Cardiac fibroblast (primary cell): ENCODE measurements at places on chromosomes 16 and 17.
A peak's percentile ranks its signal among the peaks of the same experiment; 100 is the strongest.

DNA sequence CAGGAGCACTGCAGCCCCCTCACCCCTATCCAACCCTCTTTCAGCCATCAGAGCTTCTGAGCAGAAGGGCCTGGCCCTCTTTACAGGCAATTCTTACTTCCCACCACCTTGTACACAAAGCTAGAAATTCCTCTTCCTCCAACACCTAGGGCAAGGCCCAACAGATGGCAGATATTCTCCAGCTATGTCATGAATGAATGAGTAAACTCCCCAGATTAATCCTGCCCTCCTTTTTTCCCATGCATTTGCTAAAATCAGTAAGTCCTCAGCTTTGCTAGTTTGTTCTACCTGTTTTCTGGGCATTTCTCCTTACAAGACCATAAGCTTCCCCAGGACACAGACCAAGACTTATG lies 20.4 kb upstream of the MRPS23 start:
- DNase-seq, result no peak

DNA sequence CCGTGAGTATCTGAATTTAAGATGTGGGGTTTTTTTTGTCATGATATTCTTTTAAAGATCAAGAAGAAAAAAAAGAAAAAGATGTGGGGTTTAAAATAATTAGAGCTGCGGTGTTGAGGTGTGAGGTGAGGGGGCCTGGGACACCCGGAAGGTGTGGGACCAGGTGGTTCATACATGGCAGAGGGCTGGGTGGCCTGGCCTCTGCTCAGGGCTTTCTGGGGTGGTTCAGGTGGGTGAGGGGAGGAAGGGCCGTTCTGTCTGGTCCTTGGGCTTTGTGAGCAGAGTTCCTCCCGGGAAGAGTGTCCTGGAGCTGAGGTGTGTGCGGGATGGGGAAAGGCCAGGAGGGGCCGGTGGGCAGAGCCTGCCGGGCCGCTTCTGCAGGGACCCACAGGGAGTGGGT lies 5.0 kb downstream of the PRSS27 start:
- DNase-seq, result no peak

GRCh38 chr16:3065069-3065741 lies at the start of gene IL32:
TSS of gene IL32 (plus strand) at chr16:3065640. CDS start at chr16:3065812, 172 bp downstream.
- peak; percentile 95 for DNase-seq

GRCh38 chr17:64130559-64131001 lies 636 bp upstream of the ERN1 start:
- peak; percentile 76 for DNase-seq

DNA sequence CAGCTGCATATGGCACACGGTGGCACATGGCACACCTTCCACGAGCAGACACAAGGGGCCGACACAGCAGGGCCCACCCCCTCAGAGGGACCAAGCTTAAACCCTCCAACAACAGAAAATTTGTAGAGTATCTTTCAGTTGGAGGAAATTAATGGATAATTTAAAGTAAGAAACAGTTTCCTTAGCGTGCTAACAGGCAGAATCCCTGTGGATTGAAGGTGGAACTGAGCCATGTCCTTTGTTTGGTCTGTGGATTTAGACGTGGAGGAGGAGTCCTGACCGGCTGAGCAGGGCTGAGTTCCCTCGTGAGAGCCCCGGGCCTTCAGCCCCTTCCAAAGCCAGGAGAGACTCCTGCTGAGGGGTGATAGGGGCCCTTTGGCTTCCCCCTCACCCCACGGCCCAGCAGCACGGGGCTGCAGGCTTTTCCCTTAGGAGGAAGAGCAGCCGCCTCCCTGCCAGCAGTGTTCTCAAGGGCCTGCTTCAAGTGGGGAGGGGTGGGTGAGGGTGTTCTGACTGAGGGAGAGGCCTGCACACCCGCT lies 1.4 kb upstream of the CYB561 start:
- no peak for DNase-seq

- no peak for DNase-seq
These were observed 191.1 kb downstream of the ZFHX3 start for GRCh38 chr16:72856797-72857196.

DNA sequence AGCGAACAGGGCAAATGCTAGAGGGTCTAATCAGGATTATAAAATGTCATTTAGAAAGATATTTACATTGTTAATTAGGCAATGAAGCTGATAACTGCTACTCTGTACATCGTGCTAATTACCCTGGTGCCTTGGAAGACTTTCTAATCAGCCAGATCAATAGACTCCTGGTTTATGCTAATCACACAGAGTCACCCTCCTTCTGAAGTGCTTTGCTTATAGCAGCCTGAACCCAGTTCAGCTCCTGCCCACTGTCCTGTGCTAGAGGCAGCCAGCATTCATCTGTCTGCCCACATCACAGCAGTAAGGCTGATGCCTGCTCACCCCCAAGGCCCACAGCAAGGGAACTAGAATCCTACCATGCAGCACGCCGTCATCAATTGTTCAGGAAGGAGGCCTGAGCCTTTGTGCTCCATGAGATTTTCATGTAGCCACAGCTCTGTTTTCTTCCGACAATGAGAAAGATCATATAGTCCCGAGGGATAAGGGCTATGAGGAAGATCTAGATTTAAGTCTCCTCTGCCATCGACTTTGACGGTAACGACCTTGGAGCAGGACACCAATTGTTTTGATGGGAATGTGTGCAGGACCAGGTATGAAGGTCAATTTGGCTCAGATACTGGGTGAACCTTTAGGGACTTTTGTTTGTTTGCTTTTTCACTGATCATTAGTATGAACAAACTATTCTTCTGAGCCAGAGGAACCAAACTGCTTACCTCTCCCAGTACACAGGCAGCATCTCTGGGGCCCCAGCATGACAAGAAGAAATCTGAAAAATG lies 12.5 kb upstream of the LYRM9 start:
- DNase-seq, result no peak

- DNase-seq, result no peak
These were observed 1.7 kb downstream of the ACSM5 start for GRCh38 chr16:20411055-20411454.

DNA sequence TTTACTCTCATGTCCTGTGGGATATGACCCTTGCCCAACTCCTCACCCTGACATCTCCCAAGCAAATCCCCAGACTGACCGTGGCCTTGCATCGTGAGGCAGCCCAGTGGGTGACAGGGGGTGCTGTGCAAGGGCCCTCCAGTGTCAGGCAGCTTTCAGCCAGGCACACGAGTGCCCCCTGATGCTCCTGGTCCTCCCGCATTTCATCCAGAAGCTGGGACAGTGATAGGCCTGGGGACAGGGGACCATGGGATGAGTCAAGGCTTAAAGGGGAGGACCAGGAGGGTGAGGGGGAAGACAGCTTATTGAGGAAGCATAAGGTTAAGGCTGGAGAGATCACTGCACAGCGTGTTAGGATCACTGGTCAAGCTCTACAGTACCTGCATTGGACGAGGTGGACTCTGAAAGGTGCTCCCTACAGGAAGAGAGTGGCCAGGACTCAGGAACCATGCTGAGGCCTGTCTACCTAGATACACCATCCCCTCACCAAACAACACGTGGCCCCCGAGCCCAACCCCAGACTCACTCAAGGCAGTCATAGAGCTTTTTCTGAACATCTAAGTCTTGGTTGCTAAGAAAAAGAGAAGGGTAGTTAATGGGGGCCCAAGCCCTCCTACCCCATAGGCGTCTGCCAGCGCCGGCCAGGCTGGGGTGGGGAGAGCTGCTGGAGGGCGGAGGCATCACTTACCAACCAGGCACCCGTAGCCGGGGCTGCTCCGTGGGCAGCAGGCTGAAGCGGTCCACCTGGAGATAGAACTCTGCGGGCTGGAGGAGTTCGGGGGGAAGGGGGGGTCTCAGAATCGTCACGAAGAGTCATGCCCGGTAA lies 998 bp downstream of the ACD start:
- DNase-seq, result no peak

DNA sequence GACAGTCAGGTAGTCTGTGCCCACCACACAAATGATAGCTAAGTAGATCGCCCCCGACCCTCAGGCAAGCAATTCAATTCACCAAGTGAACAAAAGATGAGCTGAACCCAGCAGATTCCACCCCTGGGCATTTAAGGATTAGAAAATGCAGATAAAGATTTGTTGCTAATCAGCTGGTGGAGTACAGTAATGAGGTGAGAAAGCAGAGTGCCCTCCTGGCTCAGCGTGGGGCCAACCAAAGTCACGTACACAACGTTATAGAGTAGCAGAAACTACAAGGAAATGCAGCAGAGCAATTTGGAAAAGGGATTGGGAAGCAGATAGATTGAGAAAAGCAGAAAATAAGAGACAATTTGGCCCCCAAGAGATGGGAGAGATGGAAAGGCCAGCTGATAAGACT lies 91.2 kb downstream of the SOX9 start:
- DNase-seq, result no peak

- no peak for DNase-seq
These were observed 7.1 kb downstream of the NUDT16L1 start for GRCh38 chr16:4700380-4700996.

GRCh38 chr17:13367154-13367553 lies 234.6 kb downstream of the HS3ST3A1 start:
- peak; percentile 45 for DNase-seq

GRCh38 chr16:53779186-53779585 lies 75.2 kb downstream of the FTO start:
- DNase-seq, result no peak

DNA sequence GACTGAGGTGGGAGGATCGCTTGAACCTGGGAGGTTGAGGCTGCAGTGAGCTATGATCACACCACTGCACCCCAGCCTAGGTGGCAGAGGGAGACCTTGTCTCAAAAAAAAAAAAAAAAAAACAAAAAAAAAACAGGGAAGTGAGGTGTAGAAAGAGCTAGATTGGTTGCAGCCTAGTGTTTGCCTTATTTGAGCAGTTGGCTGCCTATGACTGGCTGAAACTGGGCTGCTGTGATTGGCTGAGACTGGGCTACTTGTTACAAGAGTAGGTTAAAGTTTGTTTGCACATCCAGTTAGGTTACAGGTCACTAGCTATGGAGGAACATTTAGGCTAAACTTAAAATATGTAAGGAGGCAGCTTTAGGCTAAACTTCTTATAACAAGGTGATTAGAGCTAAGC lies 5.7 kb downstream of the DHRS7B start:
- DNase-seq, result no peak

DNA sequence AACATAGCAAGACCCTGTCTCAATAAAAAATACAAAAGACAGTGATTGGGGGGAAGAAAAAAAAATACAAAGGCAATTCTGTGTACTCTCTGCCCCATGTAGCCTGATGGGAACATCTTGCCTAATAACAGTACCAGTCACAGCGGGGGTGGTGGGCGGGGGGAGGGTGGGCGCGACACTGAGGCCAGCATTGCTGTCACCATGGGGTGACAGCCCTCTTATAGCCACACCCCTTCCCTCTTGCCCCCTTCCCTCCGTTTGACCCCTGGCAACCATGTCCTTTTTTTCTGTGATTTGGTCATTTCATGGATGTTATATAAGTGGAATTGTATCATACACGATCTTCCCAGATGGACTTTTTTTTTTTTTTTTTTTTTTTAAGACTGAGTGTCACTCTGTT lies 80.9 kb downstream of the DNAH17 start:
- DNase-seq, result no peak

DNA sequence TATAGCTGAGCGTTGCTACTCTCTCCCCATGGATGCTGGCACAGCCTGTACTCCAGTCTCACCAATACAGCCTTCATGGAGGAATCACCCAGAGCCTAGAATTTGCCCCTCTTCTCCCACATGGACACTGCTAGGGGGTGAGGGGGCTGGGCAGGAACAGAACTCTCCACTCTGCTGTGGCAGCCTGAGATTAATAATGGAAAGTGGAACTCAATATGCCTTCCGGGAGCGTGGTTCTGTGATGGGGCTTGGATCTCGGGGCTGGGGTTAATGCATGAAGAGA lies 1.2 kb downstream of the SLC9A5 start:
- no peak for DNase-seq

GRCh38 chr17:8031261-8031661 lies 7.6 kb upstream of the ALOX15B start:
- DNase-seq, result peak; percentile 30

DNA sequence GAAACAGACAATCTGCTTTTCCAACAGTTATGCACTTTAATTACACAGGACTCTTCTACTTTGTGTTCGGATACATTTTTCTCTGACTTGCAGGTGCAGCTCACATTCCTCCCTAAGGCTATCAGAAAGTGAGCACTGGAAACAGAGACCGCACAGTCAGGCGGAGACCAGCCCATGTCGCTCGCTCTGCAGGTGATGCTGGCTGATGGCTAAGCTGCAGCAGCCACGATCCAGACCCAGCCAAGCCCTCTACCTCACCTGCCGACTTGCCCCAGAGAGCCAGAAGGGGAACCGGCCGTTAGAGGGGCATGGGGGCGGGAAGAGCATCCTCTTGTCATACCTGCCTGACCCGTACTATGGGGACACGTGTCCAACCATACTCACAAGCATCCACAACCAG lies 33.8 kb downstream of the MAP1LC3B start:
- no peak for DNase-seq

DNA sequence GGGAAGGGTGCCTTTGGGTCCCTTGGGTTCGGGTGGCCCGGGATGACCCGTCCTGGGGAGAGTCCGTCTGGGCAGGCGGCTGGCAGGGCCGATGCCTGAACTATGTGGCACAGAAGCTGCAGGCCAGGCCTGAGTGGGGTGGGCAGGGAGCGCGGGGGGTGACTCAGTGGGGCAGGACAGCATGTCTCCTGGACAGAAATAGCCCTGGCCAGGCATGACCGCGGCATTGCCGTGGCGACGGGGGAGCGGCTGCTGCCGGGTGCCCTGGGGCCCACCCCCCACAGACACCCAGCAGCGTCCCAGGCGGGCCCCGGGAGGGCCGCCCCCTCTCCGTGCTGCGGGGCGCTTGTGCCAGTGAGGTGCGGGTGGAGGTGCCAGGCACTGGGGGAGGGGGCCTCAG lies 1.8 kb upstream of the C1QTNF8 start:
- no peak for DNase-seq

DNA sequence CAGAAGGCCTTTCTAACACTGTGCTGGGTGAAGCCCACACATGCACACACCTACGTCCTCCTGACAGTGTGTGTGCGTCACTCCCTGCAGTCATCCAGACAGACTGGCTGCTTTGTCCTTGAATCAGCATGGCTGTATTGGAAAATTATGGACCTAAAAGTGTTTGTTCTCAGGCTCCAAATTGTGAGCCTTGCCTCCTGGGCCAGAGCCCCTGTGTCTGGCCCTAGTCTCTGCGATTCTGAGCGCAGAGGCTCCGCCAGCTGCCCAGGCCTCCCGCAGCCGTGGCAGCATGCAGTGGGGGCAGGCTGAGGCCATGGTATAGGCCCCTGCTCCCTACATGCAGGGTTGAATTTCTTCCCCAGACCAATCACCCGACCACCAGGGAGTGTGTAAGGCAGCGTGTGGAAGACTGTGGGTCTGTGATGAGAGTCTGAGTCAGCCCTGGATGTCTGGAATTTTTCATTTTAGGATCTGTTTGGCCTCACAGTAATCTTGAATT lies 166.9 kb downstream of the LGALS9B start:
- peak; percentile 67 for DNase-seq

DNA sequence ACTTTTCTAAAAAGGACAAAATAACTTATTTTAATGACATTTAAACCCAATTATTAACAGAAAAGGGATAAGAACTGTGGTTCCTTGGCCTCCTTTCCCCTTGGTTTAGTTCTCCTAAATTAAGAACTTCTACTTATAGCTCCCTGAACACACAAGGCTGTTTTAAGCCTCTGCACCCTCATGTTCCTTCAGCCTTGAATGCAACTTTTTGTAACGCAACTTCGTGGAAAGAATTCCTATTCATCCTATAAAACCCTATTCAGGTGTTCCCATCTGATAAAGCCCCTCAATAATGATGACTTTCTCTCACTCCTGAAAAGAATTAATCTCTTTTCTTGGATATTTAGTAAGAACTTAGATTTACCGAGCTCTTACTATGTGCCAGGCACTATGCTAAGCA lies 6.3 kb downstream of the STAT3 start:
- DNase-seq, result no peak

- DNase-seq, result no peak
These were observed 8.7 kb downstream of the HOXB1 start for GRCh38 chr17:48522031-48522653.

GRCh38 chr17:40447148-40447644 lies 3.9 kb downstream of the IGFBP4 start:
- peak; percentile 48 for DNase-seq
